ACHN (cell line): ENCODE measurements at places on chromosomes 13 and 19.

GRCh38 chr19:752652-753517 lies 2.0 kb downstream of the MISP start:
- DNase-seq, result peak; percentile 91

GRCh38 chr13:74715718-74716117 lies 581.5 kb upstream of the KLF12 start:
- DNase-seq, result no peak

- no peak for DNase-seq
Observed at GRCh38 chr19:45553464-45553863, 31.1 kb downstream of the OPA3 start.

- DNase-seq, result no peak
Observed at GRCh38 chr19:13077240-13077639, 25.4 kb downstream of the LYL1 start.

DNA sequence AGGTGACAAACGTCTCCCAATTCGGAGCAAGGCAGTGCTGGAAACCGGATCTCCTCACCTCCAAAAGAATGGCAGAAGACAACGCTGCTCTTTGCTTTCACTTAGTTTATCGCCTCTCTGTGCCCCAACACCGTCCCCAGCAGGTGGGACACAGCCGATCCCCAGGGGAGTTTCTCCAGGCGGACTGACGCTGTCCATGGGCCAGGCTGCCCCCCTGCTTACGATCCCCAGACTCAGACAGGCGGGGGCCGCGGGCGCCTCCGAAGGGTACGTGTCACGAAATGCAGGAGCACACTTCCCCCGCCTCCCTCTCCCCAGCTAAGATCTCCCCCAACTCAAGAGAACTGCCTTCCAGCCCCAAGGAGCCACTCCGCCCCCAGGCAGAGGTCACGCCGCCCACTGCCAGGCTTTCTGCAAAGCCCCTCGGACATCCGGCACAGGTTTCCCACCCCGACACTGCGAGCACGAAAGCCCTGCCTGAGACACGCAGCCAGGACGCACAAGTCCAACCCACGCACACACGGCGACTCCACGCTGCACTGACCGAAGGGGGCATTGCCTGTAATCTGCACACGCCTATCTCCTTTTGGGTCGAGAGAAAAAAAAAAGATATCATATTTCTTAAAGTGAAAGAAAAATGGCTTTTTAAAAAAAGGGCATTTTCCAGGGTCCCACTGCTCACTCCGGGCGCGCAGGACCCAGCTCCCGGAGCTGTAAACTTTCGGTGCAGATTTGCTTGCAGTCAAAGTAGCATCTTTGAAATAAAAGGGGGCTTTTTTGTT lies 2.0 kb downstream of the SPRY2 start:
- peak; percentile 66 for DNase-seq

GRCh38 chr13:39684531-39685137 lies 29.2 kb downstream of the COG6 start:
- DNase-seq, result peak; percentile 52

DNA sequence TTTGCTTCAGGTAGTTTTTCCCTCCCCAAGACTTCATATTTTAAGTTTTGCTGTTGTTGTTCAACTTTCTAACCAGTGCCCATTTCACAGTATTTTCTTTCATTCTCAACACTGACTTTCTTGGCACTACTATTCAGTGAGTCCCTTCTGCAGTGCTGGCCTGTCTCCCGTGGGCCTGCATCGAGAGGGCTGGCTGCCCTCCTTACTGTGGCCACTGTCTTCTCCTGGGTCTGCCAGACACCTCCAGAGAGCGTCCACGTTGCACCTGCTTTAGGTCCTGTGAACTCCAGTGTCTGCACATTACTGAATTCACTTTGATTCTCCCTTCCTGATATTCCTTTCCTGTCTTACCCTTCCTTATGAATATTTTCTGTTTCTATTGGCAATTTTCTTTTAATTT lies 27.3 kb downstream of the COL4A1 start:
- no peak for DNase-seq

DNA sequence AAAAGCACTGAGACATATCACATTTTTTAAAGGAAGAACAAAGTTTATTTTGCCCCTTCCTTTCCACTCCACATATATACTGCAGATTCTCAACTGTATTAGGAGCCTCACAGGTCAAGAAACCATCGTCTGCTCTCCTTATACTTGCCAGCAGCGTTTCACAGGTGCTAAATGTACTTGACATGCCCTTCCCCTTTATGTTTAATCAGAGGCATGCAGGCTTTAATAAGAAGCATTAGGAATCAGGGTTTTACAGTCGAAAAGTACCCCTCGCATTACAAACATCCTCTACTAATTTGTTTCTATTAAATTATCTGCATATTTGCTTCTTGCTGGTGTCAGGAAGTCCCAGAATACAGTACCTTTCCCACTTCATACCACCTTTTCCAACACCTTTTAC lies 3.7 kb upstream of the RAP2A start:
- DNase-seq, result no peak

DNA sequence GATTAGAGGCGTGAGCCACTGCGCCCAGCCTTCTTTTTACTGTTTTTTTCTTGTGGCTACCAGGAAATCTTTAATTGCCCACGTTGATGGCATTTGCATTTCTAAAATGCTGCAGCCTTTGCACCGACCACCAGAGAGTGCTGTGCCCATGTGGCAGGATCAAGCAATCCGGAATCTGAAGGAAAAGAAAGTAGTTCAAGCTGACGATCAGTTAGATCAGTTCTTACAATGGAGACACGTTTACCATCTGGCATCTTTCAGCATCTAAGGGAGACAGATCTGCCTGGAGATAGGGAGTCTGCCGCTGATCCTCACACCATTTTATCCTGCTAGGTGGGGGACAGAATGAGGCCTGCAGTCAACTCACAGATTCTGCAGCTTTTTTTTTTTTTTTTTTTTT lies 19.9 kb downstream of the TINCR start:
- peak; percentile 9 for DNase-seq

GRCh38 chr13:113327391-113327765 lies 30.3 kb downstream of the LAMP1 start:
- DNase-seq, result no peak

GRCh38 chr19:49546825-49547565 lies 19.2 kb downstream of the RCN3 start:
- peak; percentile 85 for DNase-seq

DNA sequence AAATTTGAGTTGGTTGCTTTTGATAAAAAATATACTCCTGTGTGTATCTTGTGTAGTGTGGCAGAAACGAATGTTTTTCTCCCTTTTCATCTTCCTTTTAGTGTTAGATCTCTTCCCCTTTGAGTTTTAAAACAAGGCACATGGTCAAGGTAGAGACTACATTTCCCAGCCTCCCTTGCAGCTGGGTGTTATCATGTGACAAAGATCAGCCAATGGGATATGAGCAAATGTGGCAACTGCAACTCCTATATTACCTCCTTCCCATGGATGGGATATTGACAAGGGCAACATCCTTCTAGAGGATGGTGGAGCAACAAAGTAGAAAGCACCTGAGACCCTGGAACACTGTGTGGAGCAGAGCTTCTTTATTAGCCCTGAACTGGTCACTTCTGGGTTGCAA lies 42.4 kb downstream of the ADGRE3 start:
- DNase-seq, result peak; percentile 17

GRCh38 chr19:49689133-49690078 lies at the start of gene ADM5:
Gene ADM5, plus strand, starts transcription at chr19:49689594. Its CDS starts 244 bp downstream, at chr19:49689838.
- DNase-seq, result no peak

GRCh38 chr19:4539693-4540581 lies at the start of gene LRG1:
Gene LRG1, minus strand, starts transcription at chr19:4540036. Its CDS starts 23 bp downstream, at chr19:4540013.
- no peak for DNase-seq

DNA sequence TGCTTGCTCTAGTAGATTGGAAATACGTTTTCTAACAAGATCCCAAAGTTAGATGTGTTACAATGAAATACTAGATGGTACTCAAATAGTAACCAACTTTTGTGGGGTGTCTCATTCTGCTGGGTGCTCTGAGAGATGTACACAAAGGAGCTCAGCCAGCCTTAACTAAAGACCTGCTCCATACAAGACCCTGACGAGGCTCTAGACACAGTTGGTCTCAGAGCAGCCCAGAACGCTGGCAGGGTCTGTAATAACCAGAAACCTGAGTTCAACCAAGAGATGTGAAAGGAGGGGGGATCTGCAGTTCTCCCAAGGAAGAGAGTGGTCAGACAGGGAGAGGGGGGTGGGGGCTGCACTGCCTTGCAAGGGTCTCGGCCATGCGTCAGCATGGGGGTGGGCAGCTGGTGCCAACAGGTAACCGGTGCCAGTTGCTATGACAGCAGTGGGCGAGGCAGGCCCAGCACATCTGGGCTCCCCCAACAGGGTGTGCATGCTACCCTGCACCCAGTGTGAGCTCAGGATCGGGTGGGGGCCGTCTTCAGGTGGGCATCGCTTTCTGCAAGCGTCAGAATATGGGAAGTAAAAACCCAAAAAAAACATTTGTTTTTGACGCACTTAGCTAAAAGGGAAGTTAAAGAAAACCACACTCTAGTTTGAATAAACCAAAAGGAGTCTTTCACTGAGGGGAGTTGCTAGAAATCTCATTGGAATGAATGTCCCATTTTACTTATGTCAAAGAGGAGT lies 68.0 kb upstream of the GPR183 start:
- DNase-seq, result no peak

GRCh38 chr13:25171517-25172302 lies at the start of gene AMER2:
Gene AMER2, minus strand, starts transcription at chr13:25172288. Its CDS starts 669 bp downstream, at chr13:25171619.
- DNase-seq, result no peak

DNA sequence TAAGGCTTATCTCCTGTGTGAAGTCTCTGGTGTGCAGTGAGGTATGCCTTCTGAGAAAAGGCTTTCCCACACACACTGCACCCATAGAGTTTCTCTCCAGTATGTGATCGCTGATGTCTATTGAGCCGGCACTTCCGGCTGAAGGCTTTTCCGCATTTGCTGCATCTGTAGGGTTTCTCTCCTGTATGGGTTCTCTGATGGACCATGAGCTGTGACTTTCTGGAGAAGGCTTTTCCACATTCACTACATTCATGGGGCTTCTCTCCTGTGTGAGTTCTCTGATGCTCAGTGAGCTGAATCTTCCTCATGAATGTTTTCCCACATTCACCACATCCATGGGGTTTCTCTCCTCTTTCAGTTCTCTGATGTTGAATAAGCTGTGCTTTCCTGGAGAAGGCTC lies 14.7 kb downstream of the ZNF577 start:
- DNase-seq, result no peak

- no peak for DNase-seq
Observed at GRCh38 chr19:35222373-35223015, 6.0 kb downstream of the FAM187B start.

DNA sequence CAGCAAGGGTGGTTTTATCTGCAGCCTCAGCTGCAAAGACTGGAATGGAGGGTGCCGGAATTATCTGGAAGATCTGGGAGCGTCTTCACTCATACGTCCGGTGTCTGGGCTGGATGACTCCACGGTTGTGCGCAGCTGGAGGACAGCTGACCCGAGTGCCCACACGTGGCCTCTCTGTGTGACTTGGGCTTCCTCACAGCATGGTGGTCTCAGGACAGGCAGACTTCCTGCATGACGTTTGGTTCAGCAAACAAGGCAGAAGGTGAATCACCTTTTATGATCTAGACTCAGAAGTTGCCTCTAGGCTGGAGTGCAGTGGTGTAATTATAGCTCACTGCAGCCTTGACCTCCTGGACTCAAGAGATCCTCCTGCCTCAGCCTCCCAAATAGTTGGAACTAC lies 33.2 kb downstream of the CACNG6 start:
- DNase-seq, result no peak

DNA sequence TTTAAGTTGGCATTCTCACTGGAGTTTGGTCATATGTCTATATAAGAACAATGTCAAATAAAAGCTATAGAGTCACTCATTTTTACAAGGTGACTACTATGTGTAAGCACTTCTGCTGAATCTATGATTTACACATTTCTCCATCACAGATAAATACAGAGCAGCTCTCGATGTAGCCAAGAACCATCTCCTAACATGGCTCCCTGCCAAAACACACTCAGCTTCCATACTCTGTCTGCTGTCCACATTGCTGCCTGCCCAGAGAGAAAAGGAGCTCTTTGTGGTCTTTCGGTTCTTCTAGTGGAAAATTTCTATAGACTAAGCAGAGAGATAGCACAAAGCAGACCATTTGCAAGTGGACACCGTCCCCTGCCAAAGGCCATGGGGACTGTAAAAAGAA lies 190.9 kb upstream of the KLF12 start:
- no peak for DNase-seq

GRCh38 chr13:45773236-45773635 lies 71.1 kb downstream of the CBY2 start:
- DNase-seq, result no peak

- DNase-seq, result no peak
Observed at GRCh38 chr13:101401196-101401595, 15.1 kb downstream of the NALCN start.

GRCh38 chr13:105338006-105338405 lies 1197.5 kb downstream of the EFNB2 start:
- no peak for DNase-seq

DNA sequence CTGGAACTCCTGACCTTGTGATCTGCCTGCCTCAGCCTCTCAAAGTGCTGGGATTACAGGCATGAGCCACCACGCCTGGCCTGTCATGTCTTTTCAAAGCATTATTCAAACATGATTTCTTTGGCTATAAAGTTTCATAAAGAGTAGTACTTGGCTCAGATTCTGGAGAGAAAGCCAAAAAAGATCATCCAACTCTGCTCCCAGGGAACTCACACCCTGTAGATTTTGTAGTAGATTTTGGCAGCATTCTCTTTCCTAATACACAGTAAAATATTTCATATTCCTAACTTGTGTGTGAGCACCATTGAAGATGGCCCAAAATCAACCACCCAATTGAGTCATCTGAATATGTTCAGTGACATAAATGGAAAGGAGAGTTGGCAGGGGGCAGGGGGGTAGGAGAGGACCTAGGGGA lies 48.4 kb downstream of the CAB39L start:
- no peak for DNase-seq
